Diencephalon (tissue), 1 donor: ENCODE measurements at places on chromosomes 3 and 15. TPM values are rescaled to one million over a fixed set of nuclear protein-coding genes. Genes with fewer than 3 reads are reported as not detected.

Gene LTK
- 0.23 TPM for total RNA-seq

Gene GNAI2
- total RNA-seq, result 108 TPM

Gene DYNLT2B
- total RNA-seq, result 41.8 TPM

Gene RBM15B
- total RNA-seq, result 30.7 TPM

Gene GOLGA6L7
- not detected for total RNA-seq

Gene TGM5
- not detected for total RNA-seq

Gene IL5RA
- 11.1 TPM for total RNA-seq

Gene ALS2CL
- total RNA-seq, result 2.1 TPM

Gene LRRC3B
- total RNA-seq, result 39.9 TPM

Gene GPD1L
- 57.9 TPM for total RNA-seq

Gene ISG20
- under 0.01 TPM for total RNA-seq

Gene BFSP2
- not detected for total RNA-seq

Gene ARPIN
- total RNA-seq, result 24.5 TPM

Gene GOLGA8M
- not detected for total RNA-seq

Gene GADL1
- total RNA-seq, result 4.8 TPM
